Activated gamma-delta T cell treated with Interleukin-2 at 50 U/mL for 16 hours (primary cell): ENCODE measurements at places on chromosomes 12 and 14.

GRCh38 chr14:54777395-54777794, 125.2 kb downstream of the GCH1 start:
- no peak for DNase-seq

- DNase-seq = no peak
Measured at GRCh38 chr14:92962031-92962830, 39.3 kb downstream of the CHGA start.

GRCh38 chr12:94025068-94025467, 123.3 kb upstream of the PLXNC1 start:
- DNase-seq = no peak

DNA sequence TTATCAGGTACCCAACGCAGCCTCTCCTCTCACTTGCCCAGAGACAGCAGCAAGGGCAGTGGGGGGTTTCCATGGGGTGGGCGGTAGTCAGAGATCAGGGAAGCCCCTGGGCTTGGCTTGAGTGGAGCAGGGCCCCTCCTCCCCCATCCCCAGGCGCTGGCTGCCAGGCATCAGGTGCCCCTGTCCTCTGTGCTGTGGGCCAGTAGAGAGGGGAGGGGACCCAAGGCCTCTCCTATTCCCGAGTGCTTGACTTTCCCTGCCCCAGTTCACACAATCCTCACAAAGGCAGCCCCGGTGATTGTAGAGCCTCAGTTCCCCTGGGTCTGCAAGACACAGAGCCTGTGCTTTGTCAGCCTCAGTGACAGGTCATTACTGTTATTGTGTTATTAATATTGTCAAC, 57.7 kb downstream of the MVK start:
- no peak for DNase-seq

GRCh38 chr12:113786107-113786506, 180.0 kb downstream of the RBM19 start:
- no peak for DNase-seq

- no peak for DNase-seq
Measured at GRCh38 chr12:124734224-124734788, 129.4 kb downstream of the SCARB1 start.

- DNase-seq = no peak
Measured at GRCh38 chr14:89502966-89503365, 85.9 kb upstream of the FOXN3 start.

- no peak for DNase-seq
Measured at GRCh38 chr12:65113621-65114035, 7.5 kb downstream of the WIF1 start.

GRCh38 chr14:69841656-69842055, 37.6 kb upstream of the SMOC1 start:
- DNase-seq = no peak

DNA sequence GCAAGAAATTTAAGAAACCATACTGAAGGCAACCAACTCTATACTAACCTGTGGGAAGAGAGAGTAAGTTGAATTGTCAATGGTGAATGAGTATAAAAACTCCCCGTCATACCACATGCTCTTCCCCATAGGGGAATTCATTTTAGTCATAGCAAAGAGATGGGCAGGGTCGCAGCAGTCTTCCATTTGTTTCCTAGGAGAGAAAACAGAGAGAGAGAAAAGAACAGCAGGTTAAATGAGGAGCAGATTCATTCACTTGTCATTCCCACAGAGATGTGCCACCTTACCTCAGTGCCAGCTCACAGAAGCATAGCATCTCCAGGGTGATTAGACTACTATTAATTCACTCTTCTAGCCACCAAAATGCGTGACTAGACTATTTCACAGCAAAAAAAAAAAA, 47.4 kb downstream of the ST8SIA1 start:
- DNase-seq = no peak

DNA sequence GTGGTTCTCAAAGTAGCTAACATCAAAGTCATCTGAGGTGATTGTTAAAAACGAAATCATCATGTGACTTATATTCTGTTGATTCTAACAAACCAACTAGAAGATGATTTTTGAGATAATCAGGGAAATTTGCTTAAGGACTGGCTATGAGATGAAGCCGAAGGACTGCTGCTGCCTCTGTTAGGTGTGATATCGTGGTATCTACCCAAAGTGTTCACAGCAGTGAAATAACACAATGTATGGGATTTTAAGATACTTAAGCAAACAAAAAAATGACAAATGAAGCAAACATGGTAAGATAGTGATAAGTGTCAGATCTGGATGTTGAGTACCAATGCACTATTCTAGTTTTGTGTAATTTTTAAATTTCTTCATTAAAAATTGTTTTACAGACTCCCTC, 59.1 kb downstream of the GXYLT1 start:
- no peak for DNase-seq

- no peak for DNase-seq
Measured at GRCh38 chr12:88505696-88506095, 74.6 kb downstream of the KITLG start.

GRCh38 chr12:130819681-130820080, 19.4 kb downstream of the STX2 start:
- no peak for DNase-seq

DNA sequence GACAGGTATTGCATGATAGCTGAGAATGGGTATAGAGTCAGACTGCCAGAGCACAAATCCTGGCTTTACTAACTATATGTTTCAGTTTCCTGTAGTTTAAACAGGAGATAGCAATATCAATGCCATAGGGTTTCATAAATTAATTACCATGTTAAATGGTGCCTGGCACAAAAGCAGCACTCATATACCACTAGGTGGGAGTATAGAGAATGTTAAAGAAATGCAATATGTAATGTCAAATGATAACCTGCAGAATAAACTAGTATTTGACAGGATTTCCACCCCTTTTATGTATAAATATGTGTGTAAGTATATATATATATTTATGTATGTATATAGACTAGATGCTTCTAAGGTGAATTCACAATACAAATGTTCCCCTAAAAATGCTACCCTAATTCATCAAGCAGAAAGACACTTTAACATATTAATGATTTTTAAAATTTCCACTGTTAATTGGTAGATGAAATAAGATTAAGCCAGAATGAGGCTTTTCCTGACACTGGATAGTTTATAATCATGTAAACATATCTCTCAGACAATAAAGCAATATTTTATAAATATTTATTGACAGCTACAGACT, 8.6 kb downstream of the WDR89 start:
- DNase-seq = no peak

DNA sequence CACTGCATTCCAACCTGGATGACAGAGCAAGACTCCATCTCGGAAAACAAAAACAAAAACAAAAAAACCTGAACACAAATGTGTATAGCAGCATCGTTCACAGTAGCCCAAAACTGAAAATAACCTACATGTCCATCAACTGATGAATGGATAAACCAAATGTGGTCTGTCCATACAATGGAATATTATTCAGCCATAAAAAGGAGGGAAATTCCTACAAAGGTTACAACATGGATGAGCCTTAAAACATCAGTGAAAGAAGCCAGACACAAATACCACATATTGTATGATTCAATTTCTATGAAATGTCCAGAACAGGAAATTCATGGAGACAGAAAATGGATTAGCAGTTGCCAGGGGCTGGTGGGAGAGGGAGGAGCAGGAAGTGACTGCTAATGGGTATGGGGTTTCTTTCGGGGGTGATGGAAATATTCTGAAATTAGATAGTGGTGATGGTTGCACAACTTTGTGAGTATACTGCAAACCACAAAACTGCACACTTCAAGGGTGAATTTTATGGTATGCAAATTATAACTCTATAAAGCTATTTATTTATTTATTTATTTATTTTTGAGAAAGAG, 4.0 kb downstream of the MYL2 start:
- no peak for DNase-seq

DNA sequence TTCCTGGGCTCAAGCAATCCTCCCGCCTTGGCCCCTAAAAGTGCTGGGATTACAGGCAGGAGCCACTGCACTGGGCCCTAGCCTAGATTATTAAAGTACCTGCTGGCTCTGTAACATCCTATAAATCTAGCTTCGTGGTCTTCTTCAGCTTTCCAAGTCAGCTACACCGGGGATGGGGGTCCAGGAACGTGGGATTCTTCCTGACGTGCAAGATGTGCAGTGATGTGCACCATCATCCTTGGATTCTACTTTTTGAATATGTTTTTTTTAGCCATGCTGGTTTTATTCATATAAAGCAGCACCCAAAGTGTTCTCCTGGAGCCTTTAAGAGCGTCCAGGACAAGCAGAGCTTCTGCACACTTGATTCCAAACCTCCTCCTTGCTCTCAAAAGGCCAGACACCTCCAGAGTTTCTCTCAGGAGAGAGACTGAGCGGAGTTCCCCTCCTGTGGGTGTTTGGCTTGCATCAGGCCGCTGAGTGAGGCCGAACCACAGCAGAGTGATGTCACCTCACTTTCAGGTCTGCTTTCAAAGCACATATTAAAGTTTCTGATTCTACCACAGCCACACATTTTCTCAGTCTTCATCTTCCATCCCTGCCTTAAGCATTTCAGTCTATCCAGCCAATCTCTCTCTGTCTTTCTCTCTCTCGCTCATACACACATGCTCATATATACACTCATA, 33.4 kb downstream of the VCPKMT start:
- DNase-seq = peak; percentile 76

DNA sequence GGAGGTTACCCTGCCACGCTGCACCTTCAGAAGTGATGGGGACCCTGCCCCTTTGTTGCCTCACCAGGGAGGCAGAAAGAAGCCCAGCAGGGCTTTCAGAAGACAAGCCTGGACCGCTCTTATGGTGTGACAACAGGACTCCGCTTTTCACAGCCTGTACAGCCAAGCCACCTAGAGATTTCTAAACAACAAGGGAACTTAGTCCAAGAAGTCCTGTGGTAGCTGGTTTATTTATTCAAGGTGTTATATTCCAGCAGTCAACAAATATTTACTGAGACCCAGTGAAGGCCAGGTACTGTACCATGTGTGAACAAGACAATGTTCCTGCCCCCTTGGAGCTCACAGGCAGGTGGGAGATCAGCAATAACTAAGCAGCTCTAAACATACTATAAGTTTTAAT, 4.0 kb upstream of the TMEM229B start:
- no peak for DNase-seq

DNA sequence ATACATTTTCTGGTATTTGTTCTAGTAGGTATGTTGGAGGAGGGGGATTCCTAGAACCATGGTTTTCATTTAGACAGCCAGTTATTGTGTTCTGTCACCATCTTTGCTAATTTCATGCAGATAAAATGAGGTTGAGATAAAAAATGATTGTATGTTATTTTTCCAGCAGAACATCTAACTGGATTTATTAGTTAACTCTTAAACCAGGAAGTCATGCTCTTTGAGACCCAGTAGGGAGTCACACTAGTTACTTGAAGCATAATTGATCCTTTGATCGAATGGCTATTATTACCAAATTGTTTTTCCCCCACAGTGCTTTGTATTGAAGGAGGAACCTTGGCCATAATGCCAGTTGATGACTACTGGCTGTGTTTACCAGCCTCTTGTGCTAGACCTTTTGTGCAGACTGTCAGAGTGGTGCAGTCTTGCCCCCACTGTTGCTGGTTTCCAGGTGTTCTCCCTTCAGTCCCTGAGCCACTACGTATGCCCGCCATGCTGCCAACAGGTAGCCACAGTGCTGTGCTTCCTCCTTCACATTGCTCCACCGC, 6.0 kb downstream of the EID3 start:
- no peak for DNase-seq

- DNase-seq = no peak
Measured at GRCh38 chr14:99273766-99274345, 1.9 kb upstream of the BCL11B start.

DNA sequence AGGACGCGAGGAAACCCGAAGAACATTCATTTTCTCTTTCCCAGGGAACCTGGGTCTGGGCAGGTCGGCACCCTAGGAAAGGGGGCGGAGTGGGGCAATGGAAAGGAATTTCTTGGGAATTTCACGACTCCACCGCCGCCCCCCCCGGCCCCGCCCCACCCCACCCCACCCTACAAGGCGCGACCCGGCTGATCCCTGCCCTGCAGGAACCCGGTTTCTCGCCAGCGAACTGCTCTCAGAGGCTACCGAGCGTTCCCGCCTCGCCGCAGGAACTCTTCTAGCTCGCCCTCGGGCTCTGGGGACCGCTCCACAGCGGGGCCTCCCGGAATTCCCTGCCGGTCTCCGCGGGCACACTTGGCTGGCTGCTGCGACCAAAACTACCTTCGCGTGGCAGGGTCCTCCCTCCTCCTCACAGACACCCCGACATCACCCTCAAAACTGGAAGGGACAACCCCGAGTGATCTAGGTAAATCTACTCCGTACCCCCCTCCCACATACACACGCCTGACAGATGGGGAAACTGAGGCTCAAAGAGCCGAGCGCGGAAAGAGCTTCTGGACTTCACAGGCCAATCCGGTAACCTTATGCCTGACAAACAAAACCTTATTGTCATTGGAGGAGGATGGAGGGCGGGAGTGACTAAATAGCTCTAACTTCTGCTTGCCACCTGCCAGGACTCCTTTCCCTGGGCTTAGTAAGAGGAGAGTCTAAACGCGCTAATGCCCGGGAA, 785 bp upstream of the ACTN1 start:
- DNase-seq = no peak

- DNase-seq = no peak
Measured at GRCh38 chr14:101959277-101959676, 5.1 kb upstream of the DYNC1H1 start.

GRCh38 chr14:50839048-50839447, 8.1 kb upstream of the NIN start:
- DNase-seq = no peak

DNA sequence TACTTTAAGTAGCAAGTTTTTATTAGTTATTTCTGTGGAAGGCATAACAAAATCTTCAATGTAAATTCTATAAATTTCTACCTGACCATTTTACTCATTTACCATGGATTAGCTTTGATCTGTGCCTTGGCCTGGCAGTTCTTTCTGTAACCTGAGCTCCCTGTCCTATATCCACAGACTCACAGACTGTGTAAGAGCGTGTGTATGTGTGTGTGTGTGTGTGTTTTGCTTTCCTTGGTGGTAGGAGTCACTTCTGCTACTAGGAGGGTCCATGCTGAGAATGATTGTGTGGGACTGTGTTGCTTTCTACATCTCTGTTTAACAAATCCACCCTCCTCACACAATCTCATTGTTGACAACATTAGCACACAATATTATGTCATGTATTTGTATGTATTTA, 221.2 kb upstream of the PELI2 start:
- no peak for DNase-seq

DNA sequence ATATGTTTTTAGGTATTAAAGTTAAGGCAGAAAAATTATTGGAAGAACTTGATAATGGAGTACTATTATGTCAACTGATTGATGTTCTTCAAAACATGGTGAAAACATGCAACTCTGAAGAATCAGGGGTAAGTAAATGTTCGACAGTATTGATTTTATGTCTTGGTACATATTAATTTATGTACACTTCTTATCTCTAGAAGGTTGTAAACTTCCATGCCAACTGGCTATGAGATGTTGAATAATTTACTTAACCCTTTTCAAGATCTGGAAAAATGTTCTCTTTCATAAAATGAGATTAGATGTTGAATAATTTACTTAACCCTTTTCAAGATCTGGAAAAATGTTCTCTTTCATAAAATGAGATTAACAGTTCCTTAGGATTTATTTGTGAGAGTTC, 28.1 kb downstream of the GAS2L3 start:
- DNase-seq = no peak

GRCh38 chr12:19885093-19885812, 446.0 kb downstream of the AEBP2 start:
- DNase-seq = no peak

GRCh38 chr14:38199076-38199475, 8.6 kb upstream of the SSTR1 start:
- DNase-seq = no peak
